Cardiac muscle cell (in vitro differentiated cells and primary cell): ENCODE measurements at places on chromosomes 16 and 17. TPM values are rescaled to one million over a fixed set of nuclear protein-coding genes. Genes with fewer than 3 reads are reported as not detected.

DNA sequence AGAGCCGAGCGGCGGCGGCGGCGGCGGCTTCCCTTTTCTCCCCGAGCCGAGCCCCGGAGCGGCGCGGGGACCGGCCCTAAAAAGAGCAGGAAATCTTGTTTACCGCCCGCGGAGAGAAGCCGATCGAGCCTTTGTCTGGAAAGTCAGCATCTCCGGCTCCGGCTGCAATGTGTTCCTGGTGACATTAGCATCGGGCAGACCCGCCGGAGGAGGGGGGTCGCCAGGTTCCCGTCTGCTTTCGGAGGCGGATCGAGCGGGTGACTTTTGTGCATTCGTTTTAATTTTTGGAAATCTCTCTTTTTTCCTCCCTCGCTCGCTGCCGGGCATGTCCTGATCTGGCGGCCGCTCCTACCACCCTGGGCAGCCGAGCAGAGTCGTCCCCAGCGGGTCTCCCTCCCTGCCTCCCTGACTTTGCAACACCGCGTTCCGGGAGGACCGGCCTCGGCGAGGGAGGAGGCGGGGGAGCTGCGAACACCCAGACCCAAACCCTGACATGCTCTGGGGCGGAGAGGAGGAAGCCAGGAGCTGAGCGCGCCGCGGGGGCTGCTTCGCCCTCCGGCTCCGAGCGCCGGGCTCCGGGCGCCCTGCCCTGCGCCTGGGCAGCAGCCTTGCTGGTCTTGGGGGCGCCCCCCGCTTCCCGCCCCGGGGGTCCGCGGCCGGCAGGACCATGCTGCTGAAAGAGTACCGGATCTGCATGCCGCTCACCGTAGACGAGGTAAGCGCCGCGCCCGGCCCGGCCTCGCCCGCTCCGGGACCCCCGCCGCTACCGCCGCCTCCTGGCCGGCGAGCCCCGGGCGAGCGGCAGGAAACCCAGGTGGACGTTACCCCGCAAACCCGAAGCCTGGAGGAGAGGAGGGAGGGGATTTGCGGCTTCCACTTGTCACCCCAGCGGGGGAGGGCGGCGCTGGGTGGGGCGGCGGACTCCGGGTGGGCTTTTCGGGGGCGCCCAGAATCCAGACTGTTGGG lies 690 bp downstream of the PITPNC1 start:
- peak overlapping the region; percentile 19 for H3K27ac ChIP-seq
- H3K36me3 ChIP-seq, result no peaks in the 10 kb centered on the region
- H3K27me3 ChIP-seq, result no peaks in the 10 kb centered on the region
- H3K4me3 ChIP-seq, result peak overlapping the region; percentile 62

GRCh38 chr16:84486551-84487235 lies 17.8 kb downstream of the MEAK7 start:
- DNase-seq, result no peak
- no peaks in the 10 kb centered on the region for H3K4me1 ChIP-seq
- H3K4me3 ChIP-seq, result no peak overlapping the region
- H3K36me3 ChIP-seq, result peaks cover 7% of the 10 kb centered on the region
- no peaks in the 10 kb centered on the region for H3K27me3 ChIP-seq
- H3K27ac ChIP-seq, result no peak overlapping the region

The HAGHL gene
- 27.7 and 37.0 TPM in 2 replicates for polyA plus RNA-seq

DNA sequence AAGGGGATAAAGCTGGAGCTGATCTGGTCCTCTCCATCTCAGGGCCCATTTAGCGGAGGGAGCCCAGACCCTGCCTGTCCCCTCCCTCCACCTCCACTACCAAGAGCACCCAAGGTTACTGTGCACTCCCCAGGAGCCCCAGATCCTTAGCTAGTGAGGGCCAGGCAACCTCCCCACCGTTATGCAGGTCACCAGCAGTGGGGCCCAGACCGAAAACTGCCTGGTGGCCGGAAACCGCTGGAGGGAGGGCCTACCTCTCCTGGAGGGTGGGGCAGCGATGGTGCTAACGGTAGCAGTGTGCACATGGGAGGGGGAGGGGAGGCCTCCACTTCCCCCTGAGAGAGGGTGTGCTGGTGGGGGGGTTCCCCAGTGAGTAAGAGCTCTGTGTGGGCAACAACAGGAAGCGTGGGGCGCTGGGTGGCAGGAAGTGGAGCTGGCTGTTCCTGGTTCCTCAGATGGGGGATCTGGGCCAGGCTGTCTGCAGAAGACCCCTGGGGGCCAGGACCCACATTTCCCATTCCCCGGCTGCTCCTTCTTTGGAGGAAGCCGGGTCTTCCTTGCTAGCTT lies 4.4 kb downstream of the FMNL1 start:
- no peak overlapping the region for H3K27ac ChIP-seq
- H3K36me3 ChIP-seq, result no peaks in the 10 kb centered on the region
- peaks cover 8% of the 10 kb centered on the region for H3K4me1 ChIP-seq
- H3K4me3 ChIP-seq, result no peak overlapping the region
- peaks cover 39% of the 10 kb centered on the region for H3K27me3 ChIP-seq
- DNase-seq, result no peak

The MYH13 gene
- not detected in 2 replicates for polyA plus RNA-seq

- no peaks in the 10 kb centered on the region for H3K4me1 ChIP-seq
- H3K36me3 ChIP-seq, result peaks cover 43% of the 10 kb centered on the region
- no peaks in the 10 kb centered on the region for H3K27me3 ChIP-seq
- no peak overlapping the region for H3K4me3 ChIP-seq
- no peak for DNase-seq
Observed at GRCh38 chr16:70157105-70157476, 16.5 kb upstream of the CLEC18C start.
